Suppressor macrophage (primary cell): ENCODE measurements at places on chromosomes 7 and 10.

DNA sequence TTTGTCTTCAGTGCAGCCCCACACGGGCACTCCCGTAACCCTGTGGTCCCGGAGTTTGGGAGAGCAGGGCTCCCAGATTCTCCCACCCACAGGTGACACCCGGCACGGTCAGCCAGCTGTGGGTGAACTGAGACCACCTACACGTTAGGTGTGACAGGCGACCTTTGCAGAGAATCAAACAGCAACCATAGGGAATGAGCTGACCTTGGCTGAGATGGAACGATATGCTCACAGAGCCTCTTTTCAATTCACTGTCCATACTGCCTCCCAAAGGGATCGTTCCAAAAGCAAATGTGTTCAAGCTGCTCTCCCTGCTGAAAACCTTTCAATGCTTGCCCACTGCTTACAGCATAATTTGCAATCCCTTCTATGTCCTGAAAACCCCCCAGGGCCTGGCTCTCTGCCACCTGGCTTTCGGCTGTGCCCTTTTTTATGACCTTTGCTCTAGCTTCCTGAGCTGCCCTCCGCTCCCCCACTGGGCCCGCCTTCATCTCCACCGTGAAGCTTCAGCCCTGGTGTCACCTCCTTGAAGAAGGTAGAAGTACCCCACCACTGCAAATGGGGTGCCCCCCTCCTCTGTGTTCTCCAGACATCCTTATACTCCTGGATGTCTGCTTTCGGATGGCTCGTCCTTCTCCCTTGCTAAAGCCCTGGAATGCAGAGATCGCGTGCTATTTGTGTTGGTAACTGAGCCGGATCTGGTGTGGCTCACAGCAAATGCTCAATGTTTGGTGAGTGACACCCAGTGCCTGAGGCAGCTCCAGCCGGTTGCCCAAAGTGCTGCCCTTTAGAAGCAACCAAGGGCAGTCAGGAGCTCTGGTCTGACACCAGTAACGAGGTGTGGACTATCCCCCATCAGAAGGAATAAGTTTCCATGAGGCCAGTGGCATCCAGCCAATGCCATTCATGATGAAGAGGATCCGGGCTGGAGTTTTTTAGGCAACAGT is 90.4 kb downstream of the KIAA1549 start:
- no peak for DNase-seq

DNA sequence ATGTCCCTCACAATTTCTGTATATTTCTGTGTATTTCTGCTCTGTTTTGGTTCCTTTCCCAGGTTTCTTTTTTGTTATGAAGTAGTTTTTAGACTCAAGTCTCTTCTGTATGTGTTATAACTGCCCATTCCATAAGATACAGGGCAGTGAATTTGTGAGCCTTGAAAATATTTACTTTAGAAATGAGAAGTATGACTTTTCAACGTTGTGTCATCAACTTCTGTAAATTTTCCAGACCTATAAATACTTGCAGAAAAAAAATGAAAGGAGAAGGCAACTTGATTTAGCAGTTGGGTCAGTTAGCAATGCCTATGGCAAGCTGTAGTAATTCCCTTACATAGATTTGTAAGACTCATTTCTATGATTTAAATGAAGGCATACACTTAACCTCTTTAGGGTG is 11.5 kb downstream of the EGFR start:
- no peak for DNase-seq

- peak; percentile 7 for DNase-seq
Measured at GRCh38 chr10:108465871-108466641, 1301.5 kb upstream of the SORCS1 start.

DNA sequence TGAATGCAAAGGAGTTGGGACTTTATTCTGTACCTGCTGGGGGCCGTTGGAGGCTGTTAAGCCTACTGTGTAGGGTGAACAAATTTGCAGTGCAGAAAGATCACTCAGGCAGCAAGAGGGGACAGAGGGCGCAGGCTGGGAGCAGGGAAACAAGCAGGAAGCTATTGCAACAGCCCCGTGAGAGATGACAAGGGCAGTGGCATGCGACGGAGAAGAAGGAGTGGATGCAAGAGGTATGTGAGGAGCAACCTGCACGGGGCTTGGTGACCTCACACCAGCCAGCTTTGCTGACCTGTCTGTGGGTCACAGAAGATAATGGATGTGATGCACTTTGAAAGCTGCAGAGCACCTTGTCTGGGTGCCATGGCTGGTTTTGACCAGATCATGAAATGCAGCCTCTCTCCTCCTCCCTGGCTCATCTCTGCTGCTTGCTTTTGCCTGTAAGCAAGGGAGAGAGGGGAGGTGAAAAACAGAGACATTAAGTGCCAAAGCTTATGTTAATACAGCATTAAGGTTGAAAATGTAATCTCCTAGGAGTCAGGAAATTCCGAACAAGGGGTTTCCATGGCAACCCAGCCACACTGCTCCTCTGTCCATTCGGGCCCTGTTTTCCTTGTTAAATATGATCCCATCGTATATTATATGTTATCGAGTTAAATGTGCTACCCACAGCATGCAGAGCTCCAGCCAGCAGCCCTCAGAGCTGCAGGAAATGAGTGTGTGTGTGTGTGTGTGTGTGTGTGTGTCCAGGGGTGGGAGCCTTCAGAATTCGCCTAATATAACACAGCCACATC is 314.3 kb upstream of the ZMIZ1 start:
- peak; percentile 70 for DNase-seq

DNA sequence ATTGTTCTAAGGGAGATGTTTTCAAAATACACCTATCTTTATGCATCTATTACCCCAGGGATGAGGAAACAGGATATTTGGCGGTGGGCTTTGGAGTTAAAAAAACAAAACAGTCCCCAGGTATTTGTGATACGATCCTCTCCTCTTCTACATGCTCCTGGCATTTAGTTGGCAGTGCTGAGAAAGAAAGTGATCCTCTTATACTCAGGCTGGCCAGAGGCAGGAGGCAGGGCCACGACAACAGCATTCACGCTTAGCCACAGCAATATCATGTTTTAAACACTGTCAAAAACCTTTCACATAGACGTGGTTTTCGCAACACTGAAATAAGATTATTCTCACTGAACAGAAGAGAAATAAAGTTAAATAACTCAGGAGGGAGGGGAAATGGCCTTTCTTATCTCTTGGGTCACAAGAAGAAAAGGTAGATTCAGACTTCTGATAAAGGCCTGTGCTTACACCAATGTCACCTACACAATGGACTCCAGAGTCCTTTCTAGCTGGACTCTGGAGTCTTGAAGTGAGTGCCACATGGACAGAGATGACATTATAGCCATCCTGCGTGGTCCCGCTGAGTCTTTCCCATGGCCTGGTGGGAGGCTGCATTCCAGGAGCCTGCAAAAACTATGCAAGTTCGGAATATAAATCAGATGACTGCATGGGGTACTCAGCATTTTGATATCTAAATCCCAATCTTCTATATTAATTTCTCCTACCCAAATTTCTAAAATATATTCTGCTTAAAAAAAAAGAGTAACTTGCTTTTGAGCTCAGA is 88.7 kb downstream of the PIP4K2A start:
- DNase-seq: no peak

- no peak for DNase-seq
Measured at GRCh38 chr7:4079366-4079765, 602.7 kb upstream of the FOXK1 start.

GRCh38 chr10:26746061-26746460 is 48.6 kb downstream of the PDSS1 start:
- DNase-seq: peak; percentile 69

GRCh38 chr10:33334805-33335550 is 511 bp upstream of the NRP1 start:
- DNase-seq: peak; percentile 76

GRCh38 chr10:118341791-118342637 is at the start of gene FAM204A:
TSS of gene FAM204A (minus strand) at chr10:118342324. CDS start at chr10:118336415, 5,909 bp downstream.
- peak; percentile 96 for DNase-seq

- no peak for DNase-seq
Measured at GRCh38 chr10:119409385-119409784, 133.1 kb downstream of the RGS10 start.

- DNase-seq: no peak
Measured at GRCh38 chr7:43847496-43847895, 21.8 kb downstream of the MRPS24 start.
